Left colon (tissue), 2 donors: ENCODE measurements at places on chromosomes 1 and 21.

DNA sequence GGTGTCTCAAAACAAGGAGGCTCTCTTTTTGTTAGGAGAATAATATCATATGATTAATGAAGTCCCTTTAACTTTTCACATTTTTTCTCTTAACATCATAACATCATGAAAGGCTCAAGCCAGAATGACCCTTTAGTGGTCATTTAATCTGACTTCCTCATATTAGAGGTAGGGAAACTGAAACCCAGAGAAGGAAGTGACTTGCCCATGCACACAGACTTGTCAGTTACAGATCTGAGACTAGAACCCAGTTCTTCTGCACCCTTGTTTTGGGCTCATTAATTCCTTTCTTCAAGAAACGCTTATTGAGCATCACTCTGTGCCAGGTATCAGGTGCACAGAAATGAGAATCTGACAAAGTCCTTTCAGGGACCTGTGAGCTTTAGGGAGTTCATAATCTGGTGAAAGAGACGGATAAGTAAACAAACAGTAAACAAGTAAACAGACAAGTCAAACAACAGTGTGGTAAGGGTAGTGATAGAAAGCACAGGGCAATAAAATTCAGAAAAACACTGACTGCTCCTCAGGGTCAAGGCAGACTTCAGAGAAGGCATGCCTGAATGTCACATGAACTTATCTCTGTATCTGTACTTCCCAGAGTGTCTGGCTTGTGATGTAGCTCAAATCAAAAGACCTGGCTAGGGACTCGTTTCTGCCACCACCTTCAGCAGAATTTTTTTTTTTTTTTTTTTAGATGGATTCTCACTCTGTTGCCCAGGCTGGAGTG is 38.3 kb upstream of the OSBPL9 start:
- DNase-seq: no peak

GRCh38 chr1:65480684-65481405 is 60.4 kb downstream of the LEPR start:
- no peak for DNase-seq

DNA sequence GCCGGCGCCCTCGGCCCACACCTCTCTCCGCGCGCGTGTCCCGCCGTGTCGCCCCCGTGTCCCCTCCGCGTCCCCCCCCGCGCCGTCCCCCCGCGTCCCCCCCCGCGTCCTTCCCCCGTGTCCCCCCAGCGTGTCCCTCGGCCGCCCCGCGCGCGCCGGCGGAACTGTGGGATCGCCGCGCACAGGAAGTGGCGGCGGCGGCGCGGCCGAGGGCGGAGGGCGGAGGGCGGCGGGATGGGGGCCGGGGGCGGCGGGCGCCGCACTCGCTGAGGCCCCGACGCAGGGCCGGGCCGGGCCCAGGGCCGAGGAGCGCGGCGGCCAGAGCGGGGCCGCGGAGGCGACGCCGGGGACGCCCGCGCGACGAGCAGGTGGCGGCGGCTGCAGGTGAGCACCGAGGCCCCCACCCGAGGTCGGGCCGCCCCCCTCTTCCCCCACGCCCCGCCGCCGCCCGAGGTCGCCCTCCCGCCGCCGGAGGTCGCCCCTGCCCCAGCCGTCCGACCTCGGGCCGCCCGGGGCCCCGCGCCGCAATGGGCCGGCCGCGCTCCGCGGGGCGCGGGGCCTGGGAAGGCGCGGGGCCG is at the start of gene AGPAT3:
TSS of gene AGPAT3 (plus strand) at position 262 of the 578 bp plus-strand sequence. CDS start 94,459 bp downstream, outside the sequence.
- no peak for DNase-seq

DNA sequence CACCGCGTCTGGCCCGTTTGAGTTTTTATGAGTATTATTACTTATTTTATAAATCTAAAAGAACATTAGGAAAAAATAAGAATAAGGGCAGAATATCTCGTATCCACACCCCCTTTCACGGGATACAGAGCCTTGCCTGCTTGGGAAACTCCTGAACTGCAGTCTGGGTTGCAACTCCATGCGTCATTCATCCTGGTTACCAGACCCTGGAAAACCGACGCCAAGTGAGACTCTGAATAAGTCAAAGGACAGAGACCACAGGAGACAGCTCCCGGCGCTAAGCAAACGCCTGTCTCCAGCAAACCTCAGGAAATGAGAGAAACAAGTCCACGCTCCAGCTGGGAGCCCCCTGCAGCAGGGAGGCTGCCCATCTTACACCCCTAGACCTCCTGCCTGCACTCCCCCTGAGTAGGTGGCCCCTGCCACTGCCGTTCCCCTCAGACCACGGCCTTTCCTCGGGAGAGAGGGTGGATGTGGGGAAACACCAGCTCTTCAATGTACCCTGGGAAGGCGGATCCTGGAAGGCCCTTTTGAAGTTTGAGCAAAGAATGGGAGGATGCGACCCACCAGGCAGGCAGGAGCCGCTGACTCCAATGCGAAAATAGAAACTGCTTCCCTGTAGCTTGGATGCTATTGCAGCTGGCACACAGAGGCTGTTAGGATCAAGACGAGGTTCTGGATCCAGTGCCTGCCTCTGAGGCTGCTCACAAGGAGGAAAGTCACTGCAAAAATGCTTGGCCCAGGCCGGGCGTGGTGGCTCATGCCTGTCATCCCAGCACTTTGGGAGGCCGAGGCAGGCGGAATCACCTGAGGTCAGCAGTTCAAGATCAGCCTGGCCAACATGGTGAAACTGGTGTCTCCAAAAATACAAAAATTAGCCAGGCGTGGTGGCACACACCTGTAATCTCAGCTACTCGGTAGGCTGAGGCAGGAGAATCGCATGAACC is 37.7 kb upstream of the GPR157 start:
- no peak for DNase-seq

GRCh38 chr1:13697738-13698137 is 2.2 kb upstream of the PRDM2 start:
- DNase-seq: no peak

- DNase-seq: no peak
Observed at GRCh38 chr1:4684136-4684535, 29.7 kb downstream of the AJAP1 start.

DNA sequence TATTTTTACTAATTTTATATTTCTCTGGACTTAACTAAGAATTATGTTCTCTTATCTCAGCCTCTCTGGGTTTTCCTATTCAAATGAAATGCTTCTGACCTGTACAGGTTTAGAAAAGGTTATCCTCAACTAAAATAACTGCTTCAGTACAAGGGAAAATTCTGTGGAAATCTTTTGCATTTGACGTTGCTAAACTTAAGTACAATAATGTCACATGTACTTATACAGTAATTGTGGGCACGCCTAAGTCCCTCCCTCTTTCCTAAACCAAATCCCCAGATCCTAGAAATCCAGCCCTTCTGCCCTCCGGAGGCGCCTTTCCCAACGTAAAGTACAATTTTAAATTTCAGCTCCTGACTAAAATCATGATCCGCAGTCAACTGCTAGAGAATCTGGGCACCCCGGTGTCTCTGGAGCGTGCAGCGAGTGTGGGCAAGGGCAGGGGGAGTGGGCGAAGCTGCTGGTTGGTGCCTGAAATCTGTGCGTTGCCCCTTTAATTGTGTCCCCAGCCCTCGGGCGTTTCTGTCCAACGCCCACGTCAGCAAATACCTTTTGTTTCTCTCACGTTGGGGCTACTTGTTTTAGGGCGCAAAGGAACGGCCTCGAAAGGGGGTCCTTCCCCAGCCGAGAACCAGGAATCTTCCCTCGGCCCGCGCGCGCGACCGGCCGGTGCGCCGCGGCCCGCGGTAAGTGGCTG is at the start of gene ZBTB8A:
TSS of gene ZBTB8A (plus strand) at position 541 of the 697 bp plus-strand sequence. CDS start 53,505 bp downstream, outside the sequence.
- peak; percentile 61 for DNase-seq

DNA sequence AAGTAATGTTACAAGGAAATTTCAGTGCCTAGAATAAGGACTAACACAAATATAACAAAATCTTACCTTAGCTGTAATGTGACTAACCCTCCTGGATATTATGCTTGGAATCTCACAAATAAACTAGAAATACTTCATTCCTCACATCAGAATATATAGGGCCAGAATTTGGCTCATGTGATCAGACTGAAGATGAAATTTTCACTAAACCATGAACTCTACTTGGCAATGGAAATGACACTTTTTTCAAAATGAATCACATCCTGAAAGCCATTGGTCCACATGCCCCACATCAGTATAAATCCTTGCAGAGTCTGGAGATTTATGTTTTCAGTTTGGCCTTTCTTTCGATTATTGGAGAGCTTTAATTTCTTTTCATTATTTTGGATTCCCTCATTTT is 227.8 kb downstream of the NRIP1 start:
- DNase-seq: no peak

DNA sequence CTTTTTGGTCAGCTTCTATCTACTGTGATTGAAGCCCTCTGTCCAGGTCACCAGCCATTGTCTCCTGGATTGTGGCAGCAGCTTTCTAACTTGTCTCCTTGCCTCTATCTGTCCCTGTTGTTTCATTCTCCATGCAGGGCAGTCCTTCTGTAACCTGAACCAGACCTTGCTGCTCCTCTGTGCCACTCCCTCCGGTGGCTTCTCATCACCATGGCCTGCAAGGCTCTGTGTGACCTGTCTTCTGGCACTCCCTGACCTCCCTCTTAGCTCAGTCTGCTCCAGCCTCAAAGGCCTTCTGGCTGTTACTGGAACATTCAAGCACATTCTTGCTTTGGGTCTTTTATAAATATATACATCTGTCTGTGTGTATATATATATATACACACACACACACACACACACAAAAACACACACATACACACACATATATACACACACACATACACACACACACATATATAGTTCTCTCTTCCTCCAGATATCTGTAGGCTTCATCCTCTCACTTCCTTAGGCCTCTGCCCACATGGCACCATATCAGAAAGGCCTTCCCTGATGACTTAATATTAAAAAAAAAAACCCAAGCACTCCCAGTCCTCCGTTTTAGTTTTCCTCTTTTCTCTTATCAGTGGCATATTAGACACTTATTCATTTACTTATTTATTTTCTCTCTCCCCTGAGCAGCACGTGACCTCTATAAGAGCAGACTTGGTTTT is 21.2 kb upstream of the JUN start:
- peak; percentile 28 for DNase-seq

DNA sequence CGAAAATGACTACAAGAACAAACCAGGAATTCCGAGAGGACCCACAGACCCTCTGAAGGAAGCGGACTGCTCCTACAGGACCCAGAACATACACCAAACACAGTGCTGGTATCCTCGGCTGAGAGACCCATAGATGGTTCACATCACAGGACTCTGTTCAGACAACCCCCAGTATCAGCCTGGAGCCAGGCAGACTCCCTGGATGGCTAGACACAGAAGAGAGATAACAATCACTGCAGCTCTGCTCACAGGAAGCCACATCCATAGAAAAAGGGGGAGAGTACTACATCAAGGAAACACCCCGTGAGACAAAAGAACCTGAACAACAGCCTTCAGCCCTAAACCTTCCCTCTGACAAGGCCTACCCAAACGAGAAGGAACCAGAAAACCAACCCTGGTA is 434.0 kb upstream of the NR5A2 start:
- DNase-seq: no peak
